Parietal lobe (tissue), 2 donors: ENCODE measurements at places on chromosomes 7 and 10. TPM values are rescaled to one million over a fixed set of nuclear protein-coding genes. Genes with fewer than 3 reads are reported as not detected.

Gene ODAD2
- total RNA-seq, result 1.3 TPM

Gene AMPH
- 36.9 TPM for total RNA-seq

Gene ZNF438
- total RNA-seq, result 7.5 TPM

Gene LIPF
- not detected for total RNA-seq

Gene IQCE
- 34.7 TPM for total RNA-seq

Gene ADARB2
- 8.8 TPM for total RNA-seq

Gene NUTM2E
- 0.31 TPM for total RNA-seq

Gene SHH
- total RNA-seq, result 0.63 TPM

Gene RGS10
- 3.4 TPM for total RNA-seq

Gene TSPAN33
- total RNA-seq, result 5.6 TPM

Gene MSS51
- 6.9 TPM for total RNA-seq

Gene AKR1C3
- 4.7 TPM for total RNA-seq

Gene GPC2
- total RNA-seq, result 67.3 TPM

Gene OR13A1
- total RNA-seq, result 0.63 TPM

Gene OR6B1
- total RNA-seq, result not detected

Gene BMPER
- 8.1 TPM for total RNA-seq

Gene DHX32
- 22.5 TPM for total RNA-seq
